HEK293T (cell line): ENCODE measurements at places on chromosomes 6 and 20.
A peak's percentile ranks its signal among the peaks of the same experiment; 100 is the strongest.

DNA sequence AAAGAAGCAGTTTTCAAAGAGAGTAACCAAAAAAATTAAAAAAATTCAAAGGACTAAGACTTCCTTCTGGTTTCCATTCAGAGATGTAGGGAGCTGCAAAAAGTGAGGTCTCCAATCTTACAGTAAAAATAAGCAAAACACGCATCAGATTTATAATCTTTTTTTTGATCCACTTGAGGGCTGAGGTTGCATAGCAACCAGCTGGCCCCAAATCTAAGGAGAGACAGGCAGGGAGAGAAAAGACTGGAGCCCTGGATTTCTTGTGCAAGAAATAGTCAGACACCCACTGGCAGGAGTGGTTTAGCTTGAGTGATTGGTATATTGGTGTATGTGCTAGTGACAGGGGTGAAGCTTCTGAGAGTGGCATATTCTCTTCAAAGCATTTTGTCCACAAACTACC is 135.9 kb upstream of the FUT9 start:
- DNase-seq: no peak

DNA sequence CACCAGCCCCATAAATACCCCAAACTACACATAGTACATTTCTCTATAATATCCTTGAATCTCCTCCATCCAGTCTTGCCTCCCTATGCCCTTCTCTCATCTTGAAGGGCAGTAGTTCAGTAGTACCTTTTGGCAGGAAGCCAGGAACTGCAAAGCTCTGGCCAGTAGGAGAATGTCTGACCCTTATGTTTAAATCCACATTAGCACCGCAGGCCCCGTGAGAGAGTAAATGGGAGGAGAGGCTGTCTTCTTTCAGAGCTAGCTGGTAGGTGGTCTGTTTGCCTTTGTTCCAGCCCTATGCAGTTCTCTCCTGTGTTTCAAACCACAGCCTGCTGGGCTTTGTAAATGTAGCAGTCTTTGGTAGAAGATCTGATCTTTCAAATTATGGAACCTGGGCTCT is 690.7 kb downstream of the DOK5 start:
- no peak for DNase-seq

GRCh38 chr6:134340179-134340975 is 22.5 kb upstream of the SGK1 start:
- DNase-seq: no peak

DNA sequence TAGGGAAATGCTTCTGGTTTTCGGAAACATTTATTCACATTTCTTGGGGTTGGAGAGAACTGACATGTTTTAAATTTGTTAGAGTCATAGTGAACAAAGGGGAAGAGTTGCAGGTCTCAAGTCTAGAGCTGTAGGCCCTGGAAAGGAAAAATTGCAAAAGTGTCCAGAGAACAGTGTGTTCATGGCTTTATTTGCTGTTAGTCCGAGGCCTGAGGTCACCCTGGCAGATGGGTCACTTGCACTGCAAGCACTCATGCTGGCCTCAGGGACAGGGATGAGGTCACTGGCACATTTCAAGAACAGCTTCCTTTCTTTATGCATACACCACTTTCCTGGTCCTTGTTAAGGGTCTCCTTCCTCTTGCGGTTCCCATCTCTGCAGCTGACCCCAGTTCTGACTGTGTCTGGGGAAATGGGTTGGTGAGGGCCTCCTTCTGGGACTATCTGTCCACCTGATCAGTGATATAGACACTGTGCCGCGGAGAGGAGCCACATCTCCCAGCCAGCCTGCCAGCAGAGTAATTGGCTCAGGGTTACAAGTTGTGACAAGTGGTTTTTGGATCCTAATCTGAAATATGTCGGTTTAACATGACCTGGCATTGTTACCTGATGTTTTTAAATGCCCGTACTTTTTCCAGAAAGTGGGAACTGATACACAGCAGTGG is 194.0 kb downstream of the EYA4 start:
- no peak for DNase-seq

- peak; percentile 23 for DNase-seq
Measured at GRCh38 chr6:45415315-45415714, 37.6 kb upstream of the SUPT3H start.

GRCh38 chr20:24851346-24852019 is 97.6 kb upstream of the CST7 start:
- no peak for DNase-seq

DNA sequence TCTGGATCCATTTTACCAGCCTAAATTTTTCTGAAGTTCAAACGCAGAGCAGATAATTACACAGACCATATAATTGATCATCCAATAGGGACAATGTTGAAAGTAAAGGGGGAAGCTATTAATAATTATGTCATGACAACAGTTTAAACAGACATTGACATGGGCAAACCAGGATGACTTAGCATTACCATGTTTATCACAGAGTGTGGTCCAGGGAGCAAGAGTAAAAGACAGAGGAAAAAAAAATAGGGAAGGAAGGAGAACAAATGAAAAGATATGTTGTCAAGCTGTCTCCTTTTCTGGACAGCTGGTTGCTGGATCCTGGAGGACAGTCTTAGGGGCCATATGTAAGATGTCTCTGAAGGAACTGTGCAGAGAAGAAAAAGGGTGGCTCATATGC is 69.4 kb upstream of the FBXL4 start:
- DNase-seq: no peak

DNA sequence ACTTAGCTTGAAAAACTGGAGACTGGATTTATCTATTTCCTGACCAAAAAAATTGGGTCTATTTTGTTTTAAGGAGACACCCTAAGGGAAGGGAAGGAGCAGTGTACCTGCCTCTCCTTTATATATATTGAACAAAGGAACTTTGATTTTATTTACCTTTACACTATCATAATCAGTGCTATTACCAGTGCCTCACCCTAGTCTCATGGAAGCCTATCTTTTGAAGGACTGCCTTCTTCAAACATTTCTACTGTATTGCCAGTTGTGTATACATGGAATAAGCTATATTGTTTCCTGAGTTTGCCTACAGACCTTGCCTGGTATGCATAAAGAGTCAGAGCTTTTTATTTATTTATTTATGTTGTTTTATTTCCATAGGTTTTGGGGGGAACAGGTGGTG is 124.9 kb downstream of the UTRN start:
- DNase-seq: no peak

DNA sequence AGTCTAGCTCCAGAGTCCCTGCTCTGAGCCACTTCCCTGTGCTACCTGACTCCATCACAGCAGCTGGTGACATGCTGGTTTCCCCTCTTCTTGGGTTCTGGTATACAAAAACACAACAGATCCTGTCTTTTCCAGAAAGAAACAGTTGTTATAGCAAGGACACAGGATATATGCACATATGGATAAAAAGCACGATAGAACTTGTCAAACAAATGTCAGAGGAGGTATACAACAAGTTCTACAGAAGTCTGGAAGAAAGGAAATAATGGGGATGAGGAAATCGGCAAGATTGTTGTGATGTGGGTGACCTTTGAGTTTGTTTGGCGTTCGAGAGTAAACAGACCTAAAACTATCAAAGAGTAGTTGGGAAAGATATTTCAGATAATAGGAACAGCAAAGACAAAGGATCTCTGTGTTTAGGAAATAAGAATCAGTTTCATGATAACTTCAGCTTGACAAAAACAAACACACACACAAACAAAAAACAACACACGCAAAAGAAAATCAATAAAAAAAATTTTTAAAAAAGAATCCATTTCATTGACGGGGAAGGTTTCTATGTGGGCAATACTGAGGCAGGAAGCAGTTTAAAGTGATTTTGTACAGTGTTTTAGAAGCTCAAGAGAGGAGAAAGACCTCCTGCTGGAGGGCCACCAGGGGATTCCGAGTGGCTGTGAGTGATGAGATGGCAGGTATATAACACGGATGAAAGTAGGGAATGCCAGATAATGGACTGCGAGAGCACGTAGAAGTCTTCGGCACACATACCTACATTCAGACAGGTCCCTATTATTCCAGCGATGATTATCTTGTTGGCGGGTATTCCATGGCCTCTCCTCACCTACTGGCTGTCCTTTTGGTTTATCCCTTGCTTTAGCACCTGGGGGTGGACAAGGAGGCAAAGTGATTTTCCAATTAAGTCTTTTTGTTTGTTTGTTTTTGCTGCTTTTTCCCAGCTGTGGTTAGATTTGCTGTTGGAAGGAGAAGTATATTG is 174.9 kb downstream of the HS3ST5 start:
- peak; percentile 13 for DNase-seq

GRCh38 chr6:46763466-46763865 is 16.7 kb downstream of the ANKRD66 start:
- DNase-seq: no peak

DNA sequence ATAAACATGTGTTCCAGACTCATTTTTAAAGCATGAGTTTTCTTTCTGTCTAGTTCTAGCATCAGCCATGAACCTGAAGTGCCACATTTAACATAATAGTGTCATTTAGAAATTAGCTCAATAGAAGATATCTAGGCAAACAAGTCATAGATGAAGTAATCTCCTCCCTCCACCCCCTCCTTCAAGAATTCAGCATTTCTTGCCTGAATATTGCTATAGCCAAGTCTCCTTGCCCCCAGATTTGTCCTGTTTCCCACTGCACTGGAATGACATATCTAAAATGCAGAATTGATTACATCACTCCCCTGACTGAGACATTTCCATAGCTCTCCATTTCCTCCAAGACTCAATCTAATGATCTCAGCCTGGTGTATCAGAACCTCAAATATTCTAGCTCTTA is 134.9 kb upstream of the BACH2 start:
- no peak for DNase-seq

DNA sequence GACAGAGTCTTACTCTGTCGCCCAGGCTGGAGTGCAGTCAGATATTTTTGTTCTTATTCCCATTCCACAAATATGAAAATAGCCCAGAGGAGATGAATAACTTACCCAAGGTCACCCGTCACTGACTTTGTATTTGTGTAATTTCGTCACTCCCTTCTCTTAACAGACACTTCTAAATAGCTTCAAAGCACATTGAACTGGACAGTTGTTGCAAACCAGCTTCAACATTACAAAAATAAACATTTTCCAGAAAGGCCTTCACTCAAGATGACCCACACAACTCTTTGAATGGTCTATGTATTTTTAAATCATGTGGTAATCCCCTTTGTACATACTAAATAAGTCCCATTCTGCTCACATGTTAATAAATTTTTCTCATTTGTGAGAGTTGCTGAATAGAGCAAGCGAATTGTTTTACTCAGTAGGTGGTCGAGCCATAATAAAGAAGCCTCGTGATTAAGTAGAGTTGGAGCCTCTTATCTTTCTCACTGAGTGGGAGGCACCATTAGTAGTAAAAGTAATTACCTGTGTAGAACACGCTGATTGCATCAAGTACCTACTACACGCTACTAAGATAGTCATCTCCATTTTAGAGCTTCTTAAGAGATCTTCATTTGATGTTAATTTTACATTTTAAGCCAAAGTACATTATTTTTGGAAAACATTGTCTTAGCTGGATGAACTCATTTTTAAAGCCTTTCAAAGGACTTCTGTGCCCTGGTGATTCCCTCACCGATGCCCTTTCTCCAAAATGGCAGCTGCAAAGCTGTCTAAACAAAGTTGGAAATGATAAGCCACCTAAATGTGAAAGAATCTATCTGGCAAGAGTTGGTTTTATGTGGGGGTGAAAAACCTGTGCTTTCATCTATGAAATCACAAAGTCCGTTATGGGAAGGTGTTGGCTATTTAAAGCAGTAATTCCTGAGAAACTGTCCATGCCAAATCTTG is 110.0 kb downstream of the TSHZ2 start:
- DNase-seq: peak; percentile 20

- no peak for DNase-seq
Measured at GRCh38 chr6:131067521-131067920, 4.5 kb upstream of the EPB41L2 start.

DNA sequence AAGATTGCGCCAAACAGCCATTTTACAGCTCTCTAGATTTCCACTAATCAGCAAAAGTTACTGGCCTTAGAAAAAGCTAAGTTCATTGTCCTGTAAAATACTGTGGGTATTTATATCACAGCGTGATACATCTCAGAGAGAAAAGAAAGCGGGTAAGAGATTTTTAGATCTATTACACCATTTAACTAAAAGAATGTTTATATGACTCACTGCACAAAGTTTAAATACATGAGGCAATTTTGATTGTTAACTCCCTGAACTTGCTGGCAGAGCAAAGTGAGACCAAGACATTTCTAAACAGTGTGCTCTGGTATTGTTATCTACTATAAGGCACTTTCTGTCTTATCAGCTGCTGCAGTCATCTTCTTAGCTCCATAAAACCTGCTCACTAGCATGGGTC is 314.3 kb downstream of the EPHA7 start:
- DNase-seq: peak; percentile 21

- no peak for DNase-seq
Measured at GRCh38 chr6:157813191-157813590, 9.9 kb upstream of the SNX9 start.

DNA sequence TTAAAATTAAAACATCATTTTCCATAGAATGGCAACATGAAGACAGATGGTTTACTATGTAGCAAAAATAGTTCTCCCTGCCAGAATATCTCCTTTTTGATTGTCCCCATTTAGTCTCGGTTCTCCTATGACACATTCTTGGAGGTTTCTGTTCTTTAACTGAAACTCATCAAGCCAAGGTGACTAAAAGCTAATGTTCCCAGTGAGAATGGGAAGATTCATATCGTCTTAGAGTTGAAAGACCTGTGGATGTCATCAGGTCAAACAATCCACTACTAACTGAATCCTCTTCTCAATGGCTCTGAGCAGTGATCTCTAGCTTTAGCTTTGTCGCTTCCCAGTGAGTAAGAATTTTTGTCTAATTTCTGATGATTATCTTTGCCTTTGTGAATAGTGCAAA is 1.3 kb upstream of the DOK5 start:
- DNase-seq: no peak
